Activated CD4-positive, alpha-beta T cell treated with anti-CD3 and anti-CD28 coated beads, Interleukin-2, amount 10 ng/mL, durations not matched to agents 24 days and 14 days (primary cell): ENCODE measurements at places on chromosomes 11 and 22.

DNA sequence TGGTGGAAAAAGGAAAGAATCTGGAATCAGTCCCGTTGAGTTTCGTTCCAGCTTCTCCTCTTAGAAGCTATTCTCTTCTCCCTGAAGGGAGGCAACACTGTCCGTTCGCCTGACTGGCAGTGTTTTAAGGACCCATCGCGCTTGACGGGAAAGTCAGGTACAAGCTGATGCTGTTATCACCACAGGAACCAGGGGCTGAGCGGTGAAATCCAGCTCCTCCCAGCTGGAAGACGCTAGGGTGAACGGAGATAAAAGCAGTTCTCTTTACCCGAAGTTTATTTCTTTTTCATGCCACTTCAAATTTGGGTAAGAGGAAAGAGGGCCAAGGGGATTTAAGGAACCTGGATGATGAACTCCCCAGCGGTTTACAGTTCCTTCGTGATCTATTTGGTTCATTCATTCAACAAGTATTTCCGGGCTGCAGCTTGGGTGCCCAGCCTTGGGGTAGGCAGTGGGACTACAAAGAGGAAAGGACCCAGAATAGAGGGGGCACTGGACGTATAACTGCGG lies 551 bp upstream of the DEUP1 start:
- DNase-seq: no peak

DNA sequence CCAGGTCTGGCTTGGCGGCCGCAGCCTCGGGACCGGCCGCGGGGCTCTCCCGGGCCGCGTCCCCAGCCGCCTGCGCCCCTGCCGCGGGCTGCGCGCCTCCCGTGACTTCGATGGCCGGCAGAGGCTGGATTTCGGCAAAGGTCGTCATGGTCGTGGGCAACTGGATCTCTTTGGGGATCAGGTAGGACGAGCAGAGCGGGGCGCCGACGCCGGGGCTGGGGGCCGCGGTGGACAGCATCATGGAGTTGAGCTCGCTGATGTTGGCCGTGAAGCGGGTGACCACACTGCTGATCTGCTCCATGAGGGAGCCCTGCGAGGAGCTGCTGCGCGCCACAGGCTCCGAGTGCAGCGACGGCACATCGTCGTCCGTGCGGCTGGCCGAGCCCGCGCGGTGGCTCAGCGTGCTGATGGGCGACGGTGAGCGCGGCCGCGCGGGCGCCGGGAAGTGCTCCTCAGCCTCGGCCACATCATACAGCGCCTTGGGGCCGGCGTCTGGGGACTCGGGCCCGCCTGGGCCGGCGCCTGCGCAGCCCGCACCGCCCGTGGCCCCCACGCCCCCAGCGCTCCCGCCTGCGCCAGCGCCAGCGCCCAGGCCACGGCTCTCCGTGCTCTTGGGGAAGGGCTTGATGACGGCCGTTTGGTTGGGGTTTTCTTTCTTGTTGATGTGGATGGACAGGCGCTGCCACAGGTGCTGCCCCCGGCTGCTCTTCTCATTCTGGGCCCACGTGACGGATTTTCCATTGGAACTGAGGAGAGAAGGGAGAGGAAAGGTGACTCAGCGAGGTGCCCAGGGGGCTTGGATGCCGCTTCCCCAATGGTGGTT lies 171.4 kb upstream of the CTSC start:
- peak; percentile 69 for DNase-seq

GRCh38 chr11:115544422-115544948 lies 40.3 kb upstream of the CADM1 start:
- no peak for DNase-seq

GRCh38 chr11:129943036-129943435 lies 47.7 kb upstream of the NFRKB start:
- DNase-seq: no peak

DNA sequence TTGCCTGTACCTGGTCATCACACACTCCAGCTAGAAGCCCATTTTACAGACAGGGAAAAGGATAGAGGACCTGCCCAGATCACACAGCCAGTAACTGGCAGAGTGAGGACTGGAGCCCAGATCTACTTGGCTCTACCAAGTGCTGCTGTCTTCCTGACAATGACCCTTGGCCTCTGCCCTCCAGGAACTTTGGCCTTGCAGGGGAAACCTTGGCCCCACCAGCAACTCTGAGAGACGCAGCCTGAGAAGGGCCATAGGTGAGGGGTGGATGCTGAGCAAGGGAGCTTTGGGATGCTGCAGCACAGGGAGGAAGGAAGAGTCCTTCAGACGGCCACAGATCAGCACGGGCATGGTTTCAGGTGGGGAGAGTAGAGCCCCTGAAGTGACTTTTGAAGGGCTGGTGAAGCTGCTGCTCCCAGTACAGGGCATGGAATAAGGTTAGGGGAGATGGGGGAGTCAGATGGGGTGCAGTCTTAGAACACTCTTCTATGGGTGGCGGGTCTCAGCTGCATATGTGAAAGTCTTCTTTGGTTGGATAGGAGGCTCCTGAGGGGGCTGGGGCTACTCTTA lies 2.0 kb upstream of the CAPN5 start:
- no peak for DNase-seq

- no peak for DNase-seq
Observed at GRCh38 chr11:129790106-129790505, 25.5 kb upstream of the TMEM45B start.

GRCh38 chr11:15985127-15985859 lies 371.1 kb downstream of the SOX6 start:
- no peak for DNase-seq

GRCh38 chr11:7246179-7246578 lies 5.5 kb upstream of the SYT9 start:
- DNase-seq: peak; percentile 40

DNA sequence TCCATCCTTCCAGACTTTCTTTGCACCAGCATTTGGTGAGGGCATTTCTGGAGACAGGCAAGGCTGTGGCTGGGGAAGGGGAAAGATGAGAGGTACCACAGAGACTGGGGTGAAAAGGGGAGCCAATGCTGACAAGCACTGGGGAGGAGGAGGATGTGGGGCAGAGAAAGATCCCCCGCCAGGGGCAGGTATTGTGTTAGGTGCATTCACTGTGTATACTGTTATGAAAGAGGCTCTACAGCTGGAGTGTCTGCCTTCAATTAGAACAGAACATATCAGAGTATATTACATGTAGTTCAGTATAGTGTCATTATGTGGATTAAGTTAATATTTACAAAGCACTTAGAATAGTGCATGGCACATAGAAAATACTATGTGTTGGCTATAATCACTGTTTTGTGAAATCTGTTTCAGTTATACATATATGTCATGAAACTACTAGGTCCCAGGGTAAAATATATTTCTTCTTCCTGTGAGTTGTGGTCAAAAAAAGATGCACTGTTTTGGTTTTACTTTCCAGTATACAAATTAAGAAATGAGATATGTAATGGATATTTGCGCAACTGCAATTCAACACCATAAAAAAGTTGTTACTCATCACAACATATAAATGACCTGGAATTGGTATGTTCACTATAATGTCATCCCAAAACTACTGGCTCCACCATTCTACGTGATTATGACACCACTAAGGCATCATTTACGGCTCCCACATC lies 8.4 kb downstream of the MSANTD2 start:
- no peak for DNase-seq

GRCh38 chr22:48478529-48479265 lies 1349.0 kb downstream of the BRD1 start:
- no peak for DNase-seq

- DNase-seq: peak; percentile 91
Observed at GRCh38 chr11:76919887-76920746, 59.4 kb downstream of the ACER3 start.

DNA sequence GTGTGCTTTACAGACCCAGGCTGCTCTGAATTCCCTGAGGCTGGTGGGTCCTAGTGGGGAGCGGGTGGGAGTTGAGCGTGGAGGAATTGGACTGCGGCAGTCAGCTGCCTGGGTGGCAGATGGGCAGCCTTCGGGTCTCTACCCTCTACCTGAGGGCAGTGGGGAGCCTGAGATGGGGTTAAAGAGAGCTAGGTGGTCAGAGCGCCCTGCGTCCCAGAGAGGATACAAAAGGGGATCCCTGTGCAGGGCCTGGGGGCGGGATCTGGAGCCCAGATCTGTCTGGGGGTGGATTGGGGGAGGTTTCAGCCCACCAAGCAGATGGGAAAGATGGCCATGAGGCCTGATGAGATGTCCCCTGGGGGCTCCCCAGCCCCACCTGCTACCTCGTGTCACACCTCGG lies 18.2 kb downstream of the KCTD17 start:
- no peak for DNase-seq

- no peak for DNase-seq
Observed at GRCh38 chr22:48417225-48418070, 1410.2 kb downstream of the BRD1 start.

DNA sequence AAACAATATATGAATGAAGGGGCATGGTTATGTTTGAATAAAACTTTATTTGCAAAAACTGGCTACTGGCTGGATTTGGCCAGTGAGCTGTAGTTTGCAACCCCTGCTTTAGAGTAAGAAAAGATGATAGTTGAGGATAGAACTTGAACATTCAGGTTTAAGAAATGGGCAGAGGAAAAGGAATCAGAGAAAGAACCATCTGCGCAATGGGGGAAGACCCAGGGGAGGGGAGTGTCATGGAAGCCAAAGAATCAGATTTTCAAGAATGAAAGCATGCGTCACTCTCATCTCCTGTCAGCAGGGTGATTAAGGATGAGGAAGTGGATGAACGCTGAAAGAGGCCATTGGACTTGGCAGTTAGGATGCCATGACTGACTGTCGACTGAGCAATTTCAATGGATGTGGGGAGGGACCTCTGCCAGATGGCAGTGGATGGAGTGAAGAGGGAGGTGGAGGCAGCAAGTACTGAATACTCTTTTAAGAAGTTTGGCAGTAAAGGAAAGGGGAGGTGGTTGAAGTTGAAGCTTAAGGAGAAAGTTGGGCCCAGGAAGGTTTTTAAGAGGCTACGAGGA lies 21.2 kb downstream of the FAT3 start:
- DNase-seq: no peak

DNA sequence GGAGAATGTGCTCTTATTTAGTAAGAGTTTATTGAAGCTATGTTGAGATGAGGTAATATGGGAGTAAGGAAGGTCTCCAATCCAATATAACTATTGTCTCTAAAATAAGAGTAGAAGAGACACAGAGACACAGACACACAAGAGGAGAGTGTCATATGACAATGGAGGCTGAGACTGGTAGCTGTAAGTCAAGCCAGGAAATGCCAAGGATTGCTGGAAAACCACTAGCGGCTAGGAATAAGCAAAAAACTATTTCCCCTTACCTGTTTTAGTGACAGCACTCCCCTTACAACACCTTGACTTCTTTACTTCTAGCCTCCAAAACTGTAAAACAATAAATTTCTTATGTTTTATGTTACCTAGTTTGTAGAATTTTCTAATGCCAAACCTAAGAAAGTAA lies 1652.8 kb downstream of the LRRC4C start:
- DNase-seq: no peak

DNA sequence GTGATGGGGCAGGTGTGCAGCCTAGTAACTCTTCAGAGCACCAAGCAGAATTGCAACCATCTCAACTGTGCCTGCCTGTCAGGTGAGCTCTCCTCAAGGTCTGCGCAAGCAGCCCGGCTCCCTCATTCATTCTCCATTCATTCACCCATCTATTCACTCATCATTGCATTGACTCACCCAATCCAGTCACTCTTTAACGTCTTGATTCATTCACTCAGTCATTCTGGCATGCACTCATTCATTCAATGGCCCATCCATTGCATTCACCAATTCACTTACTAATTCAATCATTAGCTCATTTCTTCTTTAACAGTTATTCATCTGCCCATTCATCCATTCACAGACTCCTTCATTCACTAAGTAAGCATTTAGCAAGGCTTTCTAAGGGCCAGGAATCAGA lies 111.8 kb downstream of the PDE2A start:
- DNase-seq: no peak

GRCh38 chr11:83070044-83070701 lies 1.5 kb downstream of the RAB30 start:
- DNase-seq: no peak

- peak; percentile 94 for DNase-seq
Observed at GRCh38 chr22:50481440-50482106, at the start of gene ADM2. Gene ADM2, plus strand, starts transcription at chr22:50481543. Its CDS starts 305 bp downstream, at chr22:50481848.

GRCh38 chr11:86509588-86509974 lies 134.9 kb downstream of the CCDC81 start:
- no peak for DNase-seq

GRCh38 chr11:18865951-18866350 lies 73.3 kb downstream of the MRGPRX1 start:
- no peak for DNase-seq

GRCh38 chr11:77299528-77299993 lies 1.9 kb downstream of the GDPD4 start:
- DNase-seq: no peak

DNA sequence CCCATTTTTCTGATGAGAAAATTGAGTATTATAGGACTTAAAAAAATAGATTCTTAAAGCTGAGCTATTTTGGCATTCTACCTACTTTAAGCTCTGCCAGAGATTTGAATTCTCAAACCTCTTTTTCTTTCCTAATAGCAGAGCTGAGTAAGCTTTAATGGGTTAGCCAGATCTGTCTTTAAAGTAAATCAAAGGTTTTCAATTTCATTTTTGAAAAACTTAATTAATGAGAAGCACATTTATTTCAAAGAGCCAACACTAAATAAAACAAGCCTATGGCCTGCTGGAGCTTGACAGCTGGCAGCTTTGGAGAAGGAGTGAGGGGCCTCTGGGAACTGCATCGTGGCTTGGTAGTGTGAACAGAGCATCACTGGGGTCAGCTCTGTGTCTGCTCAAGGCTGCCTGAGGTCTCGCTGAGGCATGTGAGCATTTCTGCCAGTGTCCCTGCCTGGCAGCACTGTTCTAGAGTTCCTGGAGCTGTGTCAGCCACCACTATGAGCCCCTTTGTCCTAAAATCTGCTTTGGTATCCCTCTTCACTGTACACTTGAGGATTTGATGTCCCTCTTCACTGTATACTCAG lies 50.4 kb upstream of the PRSS23 start:
- DNase-seq: no peak

GRCh38 chr22:45881524-45881875 lies 95.5 kb downstream of the WNT7B start:
- DNase-seq: no peak

GRCh38 chr11:131504199-131504949 lies 134.0 kb downstream of the NTM start:
- no peak for DNase-seq

- DNase-seq: no peak
Observed at GRCh38 chr11:96470521-96470920, 80.7 kb downstream of the JRKL start.

DNA sequence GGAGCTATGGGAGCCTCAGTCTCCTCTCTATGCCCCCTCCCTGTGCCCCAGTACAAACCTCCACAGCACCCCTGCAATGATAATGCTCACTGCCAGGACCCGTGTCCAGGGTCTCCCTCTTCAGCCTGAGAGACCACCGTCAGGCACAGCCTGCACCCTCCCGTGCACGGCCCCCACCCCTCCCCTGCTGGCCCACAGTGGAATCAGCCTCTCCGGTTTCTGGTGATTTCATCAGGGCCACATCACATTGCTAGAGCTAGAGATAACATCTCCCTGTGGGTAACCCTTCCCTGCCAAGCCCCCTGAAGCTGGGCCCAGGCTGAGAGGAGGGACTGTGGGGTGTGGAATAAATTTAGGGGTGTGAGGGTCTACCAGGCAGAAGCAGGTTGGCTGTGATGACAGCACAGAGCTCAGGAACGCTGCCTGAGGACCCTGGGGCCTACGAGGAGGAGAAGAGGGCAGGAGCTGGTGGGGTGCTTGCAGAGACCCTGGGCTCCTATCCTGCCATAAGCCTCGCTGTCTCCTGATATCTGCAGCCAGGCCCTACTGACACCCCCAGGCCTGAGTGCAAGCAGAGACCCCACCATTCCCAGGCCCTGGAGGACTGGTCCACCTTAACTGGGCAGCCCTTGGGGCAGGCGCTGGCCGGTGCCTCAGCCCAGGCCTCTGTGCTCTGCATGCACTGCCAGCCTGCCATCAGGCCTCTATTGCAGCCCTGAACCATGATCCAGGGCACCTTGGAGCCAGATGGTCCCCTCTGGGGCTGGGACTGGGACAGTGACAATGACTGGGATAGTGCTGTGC lies at the start of gene KLHDC7B:
Gene KLHDC7B (plus strand): TSS at position 378 of the 804 bp plus-strand sequence. CDS start 345 bp downstream, at position 723.
- DNase-seq: peak; percentile 80
